Stimulated activated CD4-positive, alpha-beta T cell treated with anti-CD3 and anti-CD28 coated beads, Interleukin-15, amount 100 ng/mL, for 48 hours (primary cell): ENCODE measurements at places on chromosomes 1 and 21.

- no peak for DNase-seq
Measured at GRCh38 chr1:160267284-160267991, 5.1 kb upstream of the DCAF8 start.

- no peak for DNase-seq
Measured at GRCh38 chr1:2981388-2981787, 39.9 kb upstream of the ACTRT2 start.

- DNase-seq: no peak
Measured at GRCh38 chr1:221832151-221832550, 90.3 kb upstream of the DUSP10 start.

- DNase-seq: no peak
Measured at GRCh38 chr1:193658691-193659090, 472.3 kb upstream of the B3GALT2 start.

GRCh38 chr1:206930210-206930798, 8.6 kb upstream of the FCMR start:
- no peak for DNase-seq

GRCh38 chr1:197393105-197393504, 125.1 kb downstream of the CRB1 start:
- no peak for DNase-seq

DNA sequence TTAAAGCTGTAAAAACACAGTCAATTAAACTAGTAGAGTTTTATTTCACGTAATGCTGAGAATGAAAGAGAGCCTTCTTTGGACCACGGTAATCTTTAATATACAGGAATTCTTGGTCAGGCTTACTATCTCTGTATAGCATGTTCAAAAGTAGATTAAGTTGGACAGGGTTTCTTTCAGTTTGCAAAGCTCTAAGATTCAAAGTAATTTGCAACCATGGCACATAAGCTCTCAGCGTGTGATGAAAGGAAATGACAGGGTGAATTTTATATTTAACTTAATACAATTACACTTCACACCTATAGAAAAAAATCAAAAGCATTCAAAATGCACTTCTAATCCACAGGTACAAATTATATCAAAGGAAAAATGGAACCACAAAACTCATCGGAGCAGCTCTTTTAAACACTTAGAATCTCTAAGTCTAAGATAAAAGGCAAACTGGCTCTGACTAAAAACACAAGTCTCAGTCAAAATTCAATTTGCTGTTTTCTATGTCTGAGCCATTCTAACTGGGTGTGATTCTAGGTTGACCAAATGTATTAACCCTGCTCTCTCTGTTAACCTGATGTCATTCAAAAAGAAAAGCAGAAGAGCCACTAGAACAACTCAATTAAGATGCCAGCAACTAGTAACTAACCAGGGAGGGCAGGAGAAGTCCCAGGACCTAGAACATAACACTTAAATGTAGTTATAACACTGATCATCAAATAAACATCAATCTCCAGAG, 147.7 kb downstream of the RERE start:
- no peak for DNase-seq

GRCh38 chr1:234602334-234603220, 7.4 kb downstream of the IRF2BP2 start:
- no peak for DNase-seq

- no peak for DNase-seq
Measured at GRCh38 chr1:6724517-6725141, 23.0 kb upstream of the DNAJC11 start.

DNA sequence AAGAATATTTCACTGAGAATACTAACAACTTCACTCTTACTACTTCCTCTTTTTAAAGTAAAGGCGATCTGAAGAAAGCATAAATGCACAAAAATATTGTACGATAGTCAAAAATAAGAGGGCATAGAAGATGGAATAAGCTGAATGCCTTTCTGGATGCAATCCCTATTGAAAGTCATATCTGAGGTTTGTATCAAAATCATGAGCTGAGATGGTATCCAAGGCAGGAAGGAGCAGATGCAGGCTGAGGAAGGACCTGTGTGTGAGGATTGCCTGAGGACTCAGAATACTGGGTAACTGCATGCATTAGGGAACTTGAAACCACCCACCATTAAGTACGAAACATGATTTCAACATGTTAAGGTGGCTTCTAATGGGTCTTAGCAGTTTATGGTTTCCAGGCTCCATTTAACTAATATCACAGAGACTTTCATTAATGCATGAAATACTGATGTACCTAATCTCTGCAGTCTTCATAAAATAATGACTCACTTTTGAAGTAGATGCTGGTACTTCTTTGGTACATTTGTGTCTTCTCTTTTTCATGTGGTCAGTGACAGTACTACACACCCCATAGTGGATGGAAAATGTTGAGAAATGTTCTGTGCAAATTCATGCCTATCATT, 29.6 kb upstream of the RGS1 start:
- DNase-seq: no peak

DNA sequence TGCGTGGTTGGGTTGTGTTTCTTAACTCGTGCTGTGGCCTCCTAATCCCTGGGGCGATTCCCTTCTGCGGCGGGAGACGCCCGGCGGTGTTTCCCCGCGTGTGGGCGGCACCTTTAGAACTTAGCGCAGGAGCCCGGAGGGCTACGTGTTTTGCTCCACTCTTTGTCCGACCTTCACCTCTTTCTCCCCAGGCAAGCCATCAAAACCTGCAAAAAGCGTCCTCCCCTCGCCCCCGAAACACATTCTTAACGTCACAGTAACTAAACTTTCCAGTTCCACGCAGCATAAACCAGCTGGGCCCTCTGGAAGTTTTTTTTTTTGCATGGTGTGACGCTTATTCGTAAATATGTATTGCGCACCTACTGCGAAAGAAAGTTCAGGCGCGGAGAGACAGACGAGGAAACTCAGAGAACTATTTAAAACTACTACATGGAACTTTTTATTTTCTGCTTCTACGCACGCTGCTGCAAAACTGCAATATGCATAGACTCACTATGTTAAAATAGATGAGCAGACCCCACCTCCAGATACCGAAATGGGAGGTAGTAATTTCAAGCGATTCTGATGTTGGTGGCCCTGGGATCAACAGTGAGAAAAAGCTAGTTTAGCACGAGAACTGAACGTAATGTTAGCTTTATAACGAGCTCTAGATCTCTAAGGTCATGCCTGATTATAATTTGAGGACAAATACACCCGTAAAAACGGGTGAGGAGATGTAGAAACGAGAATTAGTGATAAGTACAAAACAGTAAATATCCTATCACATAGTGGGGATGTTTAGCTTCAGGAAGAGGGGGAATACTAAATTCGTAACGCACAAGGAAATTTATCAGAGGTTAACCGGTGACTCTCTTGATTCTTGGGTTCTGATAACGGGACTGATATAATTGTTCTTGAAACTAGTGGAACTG, 920 bp downstream of the MTR start:
- no peak for DNase-seq

GRCh38 chr1:217417363-217417762, 213.5 kb downstream of the GPATCH2 start:
- no peak for DNase-seq

- DNase-seq: no peak
Measured at GRCh38 chr1:5915587-5916571, 76.3 kb downstream of the NPHP4 start.

DNA sequence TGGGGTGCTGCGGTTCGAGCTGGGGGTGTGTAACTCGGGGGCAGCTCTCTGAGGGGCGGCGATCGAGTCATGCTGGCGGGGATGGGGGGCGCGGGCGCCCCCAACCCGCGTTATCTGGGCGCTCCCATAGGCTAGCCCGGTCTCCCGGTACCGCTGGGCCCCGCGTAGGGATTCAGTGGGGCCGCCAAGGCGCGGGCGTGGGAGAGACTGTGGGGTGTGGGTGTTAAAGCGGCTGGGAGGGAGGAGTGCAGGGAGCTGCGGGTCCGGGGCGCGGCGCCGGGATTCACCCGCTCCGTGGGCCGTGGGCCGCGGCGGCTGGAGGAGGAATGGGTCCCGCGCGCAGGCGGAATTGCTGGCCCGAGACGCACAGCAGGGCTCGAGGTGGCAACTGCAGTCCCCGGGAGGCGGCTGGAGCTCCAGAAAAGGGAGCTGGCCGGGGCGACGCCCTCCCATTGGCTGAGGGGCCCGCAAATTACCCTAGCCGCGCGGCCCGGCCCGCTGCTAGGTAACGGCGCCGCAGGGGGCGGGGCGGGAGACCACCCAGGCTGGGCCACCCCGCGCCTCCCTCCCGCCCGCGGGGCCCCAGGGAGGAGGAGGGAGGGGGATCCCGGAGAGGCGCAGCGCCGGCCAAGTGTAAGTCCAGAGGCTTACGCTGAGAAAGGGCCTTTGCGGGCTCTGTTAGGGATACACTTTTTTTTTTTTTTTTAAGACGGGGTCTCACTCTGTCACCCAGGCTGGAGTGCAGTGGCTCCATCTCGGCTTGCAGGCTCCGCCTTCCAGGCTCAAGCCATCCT, at the start of gene PTCH2:
PTCH2 (minus strand) TSS at position 392 of the 794 bp plus-strand sequence; CDS start at position 71, 321 bp downstream.
- DNase-seq: no peak

DNA sequence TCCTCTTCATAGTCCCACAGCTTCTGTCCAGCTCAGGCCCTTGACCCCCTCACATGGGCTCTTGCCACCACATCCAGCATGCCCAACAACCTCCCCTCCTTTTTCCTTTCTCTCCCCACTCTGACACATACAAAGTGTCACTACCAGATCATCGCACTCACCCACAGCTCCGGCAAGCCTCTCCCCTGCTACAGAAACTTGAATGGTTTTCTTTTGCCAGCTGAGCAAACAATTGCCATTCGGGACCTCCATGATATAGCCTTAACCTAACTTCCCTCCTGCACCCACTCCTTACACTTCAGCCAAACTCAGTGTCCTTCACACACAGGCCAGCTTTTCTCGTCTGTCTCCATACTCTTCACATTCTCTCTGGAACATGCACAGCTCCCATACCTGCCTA, 43.3 kb downstream of the MAB21L3 start:
- no peak for DNase-seq

- DNase-seq: no peak
Measured at GRCh38 chr1:234214129-234214910, 158.9 kb upstream of the COA6 start.

- no peak for DNase-seq
Measured at GRCh38 chr1:161190962-161191521, 7.8 kb downstream of the ADAMTS4 start.

DNA sequence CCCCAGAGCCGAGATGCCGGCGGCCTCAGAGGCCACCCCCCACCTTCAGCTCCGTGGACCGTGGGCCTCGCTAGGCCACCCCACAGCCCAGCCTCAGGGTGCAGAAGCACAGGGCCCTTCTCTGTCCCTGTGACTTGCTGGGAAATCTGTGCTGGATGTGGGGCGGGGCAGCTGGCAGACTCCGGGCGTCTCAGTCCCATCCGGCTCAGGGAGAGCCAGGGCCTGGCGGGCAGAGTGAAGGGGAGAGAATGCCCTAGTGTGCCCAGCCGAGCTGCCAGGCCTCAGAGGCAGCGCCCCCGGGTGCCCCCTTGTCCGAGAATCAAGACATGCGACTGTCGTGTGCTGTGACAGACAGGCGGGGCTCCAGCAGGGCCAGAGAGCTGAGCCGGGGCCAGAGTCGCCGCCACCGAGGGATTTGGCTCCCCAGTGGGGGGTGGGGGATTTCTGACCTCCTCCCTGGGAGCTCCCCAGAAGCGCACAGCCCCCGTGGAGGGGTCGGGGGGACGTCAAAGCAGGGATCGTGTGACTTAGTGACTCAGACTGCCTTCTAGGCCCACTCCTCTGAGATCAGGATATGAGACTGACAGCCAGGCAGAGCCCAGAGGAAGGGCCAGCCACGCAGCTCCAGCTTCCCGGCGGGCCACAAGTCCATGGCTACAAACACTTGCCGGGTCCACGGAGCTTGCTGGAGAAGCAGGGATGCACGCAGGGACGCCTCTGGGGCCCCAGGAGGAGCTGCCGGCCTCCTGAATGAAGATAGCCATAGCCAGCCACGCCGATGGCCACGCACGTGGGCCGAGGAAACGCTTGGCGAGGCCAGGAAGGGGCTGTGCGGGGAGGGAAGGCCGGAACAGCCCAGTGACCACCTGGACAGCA, 11.9 kb downstream of the COL6A1 start:
- no peak for DNase-seq

- DNase-seq: no peak
Measured at GRCh38 chr1:229597877-229598276, 28.0 kb downstream of the TAF5L start.

GRCh38 chr21:39531064-39531463, 79.3 kb downstream of the SH3BGR start:
- DNase-seq: no peak

DNA sequence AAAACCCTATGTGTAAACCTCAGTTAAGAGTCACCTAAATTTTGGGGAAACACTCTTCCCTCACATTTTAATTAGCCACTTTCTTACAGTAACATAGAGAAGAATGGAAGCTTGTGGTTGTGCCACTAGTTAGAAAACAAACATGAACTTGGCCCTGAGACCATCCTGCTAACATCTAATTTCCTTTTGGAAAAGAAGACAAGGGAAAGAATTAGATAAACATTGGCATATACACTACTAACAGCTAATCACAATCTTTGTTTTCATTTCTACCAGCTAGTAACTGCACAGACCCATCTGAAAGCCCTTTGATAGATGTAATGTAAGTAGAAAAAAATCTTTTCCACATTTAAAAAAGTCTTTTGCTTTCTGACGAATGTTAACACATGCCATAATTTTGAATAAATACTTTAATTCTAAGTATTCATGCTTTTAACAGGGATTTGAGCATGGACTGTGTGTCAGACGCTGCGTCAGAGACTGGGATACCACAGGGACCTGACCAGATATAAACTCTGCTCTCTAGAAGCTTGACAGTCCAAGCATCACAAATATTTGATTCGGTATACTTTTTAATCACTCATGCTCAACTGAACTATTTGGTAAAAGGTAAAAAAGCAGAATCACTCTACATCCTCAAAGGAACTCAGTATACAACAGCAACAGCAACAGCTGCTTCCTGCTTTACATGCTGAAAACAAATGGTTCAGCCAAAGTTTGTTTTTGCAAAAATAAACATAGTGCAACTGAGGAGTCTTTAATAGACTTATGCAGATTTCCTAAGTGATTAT, 30.2 kb downstream of the DPH5 start:
- no peak for DNase-seq

- DNase-seq: no peak
Measured at GRCh38 chr1:22075718-22076117, 23.2 kb downstream of the CDC42 start.

GRCh38 chr1:168739908-168740307, 10.9 kb upstream of the DPT start:
- no peak for DNase-seq
